ENCODE measurements at places on chromosomes 12 and 14.

- no peak for DNase-seq
These were observed 38.8 kb upstream of the ATP23 start for GRCh38 chr12:57902478-57902969.

GRCh38 chr14:68621400-68622365, 171.2 kb downstream of the ZFP36L1 start:
- no peak for DNase-seq

- DNase-seq: no peak
These were observed 165.8 kb downstream of the ESRRB start for GRCh38 chr14:76541594-76542219.

DNA sequence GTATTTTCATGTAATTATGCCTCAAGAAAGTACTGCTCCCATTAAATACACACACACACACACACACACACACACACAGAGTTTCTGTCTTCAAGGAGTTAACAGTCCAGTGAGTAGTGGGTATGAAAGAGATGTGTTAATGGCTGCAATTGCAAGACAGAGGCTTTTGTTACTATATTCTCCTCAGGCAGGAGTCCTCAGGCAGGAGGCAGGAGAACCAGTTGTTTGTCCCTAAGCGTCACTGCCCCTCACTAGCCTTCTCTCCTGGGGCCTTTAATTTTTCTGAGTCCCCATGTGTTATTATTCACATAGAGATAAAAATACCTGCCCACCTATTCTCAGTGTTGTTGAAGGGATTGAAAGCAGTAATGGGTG, 31.2 kb downstream of the DAD1 start:
- DNase-seq: no peak

DNA sequence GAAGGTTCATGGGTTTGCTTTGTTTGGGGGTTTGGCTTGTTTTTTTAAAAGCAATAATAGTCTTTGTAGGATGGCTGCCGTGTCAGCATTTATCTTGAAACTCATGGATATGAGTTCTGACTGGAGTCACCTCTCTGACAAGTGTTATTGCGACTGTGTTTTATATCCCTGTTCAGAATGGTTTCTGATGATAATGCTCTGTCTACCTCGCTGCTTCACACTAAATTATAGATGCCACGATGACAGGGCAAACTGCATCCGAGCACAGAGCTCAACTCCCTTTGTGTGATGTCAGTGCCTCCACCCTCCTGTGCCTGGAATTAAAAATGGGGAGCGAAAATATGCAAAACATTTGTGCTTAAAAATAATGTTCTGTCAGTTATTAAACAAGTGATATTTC, 250.8 kb downstream of the EGLN3 start:
- DNase-seq: no peak
